Posterior vena cava (tissue), 2 donors: ENCODE measurements at places on chromosomes 4 and X.

GRCh38 chrX:46678232-46678631, 80.7 kb downstream of the SLC9A7 start:
- no peak for DNase-seq

DNA sequence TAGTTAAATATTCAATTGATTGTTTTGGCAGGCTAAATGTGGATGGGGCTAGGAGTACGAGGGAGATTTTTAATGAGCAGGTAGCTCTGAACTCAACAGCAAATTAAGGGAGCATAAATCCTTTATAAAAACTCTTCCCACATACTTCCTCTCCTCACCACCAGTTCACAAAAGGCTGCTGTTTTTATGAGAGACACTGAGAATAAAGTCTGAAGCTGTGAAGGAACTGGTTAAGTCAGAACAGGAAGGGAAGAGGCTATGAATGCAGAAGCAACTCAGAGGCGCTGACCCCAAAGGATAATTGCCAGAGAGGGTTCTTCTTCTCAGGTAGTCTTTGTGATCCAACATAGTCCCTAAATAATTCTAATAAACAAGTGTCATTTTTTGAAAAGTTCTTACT, 406.1 kb downstream of the GPM6A start:
- no peak for DNase-seq

- DNase-seq: no peak
Measured at GRCh38 chr4:172838111-172838510, 330.5 kb upstream of the GALNT7 start.

DNA sequence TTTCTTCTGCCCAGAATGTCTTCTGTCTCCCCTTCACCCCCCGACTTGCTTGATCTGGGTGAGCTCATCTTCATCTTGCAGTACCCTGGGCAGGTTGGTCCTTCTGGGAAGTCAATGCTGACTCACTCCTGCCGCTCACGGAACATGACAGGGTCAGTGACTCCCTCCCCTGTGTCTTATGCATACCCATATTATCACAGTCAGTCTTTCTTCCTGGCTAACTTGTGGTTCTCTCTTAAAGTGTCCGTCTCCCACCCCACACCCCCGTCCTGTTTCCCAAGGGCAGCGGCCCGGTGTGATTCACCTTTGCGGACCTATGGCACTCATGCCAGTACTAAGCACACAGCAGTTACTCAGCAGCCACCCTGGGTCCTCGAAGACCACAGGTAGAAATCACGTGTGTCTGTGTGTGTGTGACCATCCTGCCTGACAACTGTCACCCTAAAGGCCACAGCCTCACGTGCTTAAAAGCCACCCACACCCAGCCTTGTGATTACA, 17.7 kb downstream of the IQSEC2 start:
- no peak for DNase-seq

- DNase-seq: no peak
Measured at GRCh38 chr4:185792384-185793115, 19.4 kb downstream of the SORBS2 start.
